ENCODE measurements at places on chromosomes 5 and 9.

DNA sequence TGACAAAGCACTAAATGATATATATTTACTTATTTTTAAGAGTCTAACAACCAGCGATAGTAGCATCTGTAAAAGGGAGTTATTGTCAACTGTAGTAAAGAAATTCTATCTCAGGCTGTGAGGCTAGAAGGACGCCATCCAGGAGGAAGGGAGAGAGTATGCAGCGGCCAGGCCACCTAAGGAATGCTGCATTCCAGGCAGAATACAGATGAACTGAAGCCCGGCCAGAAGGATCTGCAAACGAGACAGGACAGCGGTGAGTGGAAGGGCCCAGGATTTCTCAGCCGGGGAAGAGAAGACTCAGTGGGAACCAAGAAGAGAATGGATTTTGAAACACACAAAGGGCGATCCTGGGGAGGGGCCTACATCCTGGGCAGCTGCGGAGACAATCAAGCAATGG lies 7.4 kb downstream of the RETREG1 start:
- H3K27me3 ChIP-seq = no peaks in the 10 kb centered on the region
- no peak overlapping the region for H3K4me3 ChIP-seq
- H3K27ac ChIP-seq = no peak overlapping the region
- DNase-seq = no peak
- peaks cover 10% of the 10 kb centered on the region for H3K36me3 ChIP-seq
- H3K4me1 ChIP-seq = peaks cover 28% of the 10 kb centered on the region

GRCh38 chr9:87501806-87502205 lies 4.1 kb downstream of the DAPK1 start:
- no peak overlapping the region for H3K27ac ChIP-seq
- no peak overlapping the region for H3K4me3 ChIP-seq
- no peak for DNase-seq
- no peaks in the 10 kb centered on the region for H3K36me3 ChIP-seq

DNA sequence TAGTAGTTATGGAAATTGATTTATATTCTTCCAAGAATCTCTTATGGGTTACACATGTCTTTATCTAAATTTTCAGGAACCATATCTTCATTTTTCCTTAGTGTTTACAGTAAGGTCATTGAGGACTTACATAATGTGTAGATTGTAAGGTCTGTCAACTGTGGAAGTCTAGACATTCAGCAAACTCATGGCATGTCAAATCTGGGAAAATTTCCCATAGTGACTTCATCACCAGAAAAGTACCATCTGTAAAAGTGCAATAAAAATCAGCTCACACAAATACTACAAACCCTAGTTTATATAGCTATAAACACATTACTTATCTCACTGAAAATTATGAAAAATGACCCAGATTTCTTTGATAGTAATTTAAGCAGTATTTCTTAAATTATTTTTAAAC lies 419.4 kb downstream of the MTRR start:
- H3K27ac ChIP-seq = no peak overlapping the region
- H3K27me3 ChIP-seq = no peaks in the 10 kb centered on the region
- H3K36me3 ChIP-seq = no peaks in the 10 kb centered on the region
- no peak overlapping the region for H3K4me3 ChIP-seq
- DNase-seq = no peak
- no peaks in the 10 kb centered on the region for H3K4me1 ChIP-seq

GRCh38 chr9:72656021-72656420 lies 134.6 kb downstream of the TMC1 start:
- H3K36me3 ChIP-seq = no peaks in the 10 kb centered on the region
- no peaks in the 10 kb centered on the region for H3K4me1 ChIP-seq
- peaks cover 19% of the 10 kb centered on the region for H3K27me3 ChIP-seq
- no peak for DNase-seq
- no peak overlapping the region for H3K27ac ChIP-seq

GRCh38 chr5:103138202-103138690 lies 18.1 kb downstream of the PPIP5K2 start:
- peaks cover 9% of the 10 kb centered on the region for H3K4me1 ChIP-seq
- DNase-seq = no peak
- H3K36me3 ChIP-seq = peaks cover 22% of the 10 kb centered on the region
- H3K4me3 ChIP-seq = no peak overlapping the region

GRCh38 chr5:124355928-124356327 lies 390.5 kb downstream of the ZNF608 start:
- H3K4me3 ChIP-seq = no peak overlapping the region
- no peaks in the 10 kb centered on the region for H3K4me1 ChIP-seq
- no peak overlapping the region for H3K27ac ChIP-seq
- no peaks in the 10 kb centered on the region for H3K27me3 ChIP-seq
- DNase-seq = no peak

- no peaks in the 10 kb centered on the region for H3K36me3 ChIP-seq
- no peaks in the 10 kb centered on the region for H3K4me1 ChIP-seq
- no peak overlapping the region for H3K27ac ChIP-seq
- H3K27me3 ChIP-seq = no peaks in the 10 kb centered on the region
- DNase-seq = no peak
- no peak overlapping the region for H3K4me3 ChIP-seq
These were observed 39.9 kb downstream of the ARHGAP26 start for GRCh38 chr5:142810081-142810480.

- no peak overlapping the region for H3K4me3 ChIP-seq
- no peak overlapping the region for H3K27ac ChIP-seq
- peaks cover 51% of the 10 kb centered on the region for H3K4me1 ChIP-seq
- no peak for DNase-seq
- H3K36me3 ChIP-seq = peaks cover 2% of the 10 kb centered on the region
These were observed 99.2 kb downstream of the ARRDC3 start for GRCh38 chr5:91283899-91284298.

DNA sequence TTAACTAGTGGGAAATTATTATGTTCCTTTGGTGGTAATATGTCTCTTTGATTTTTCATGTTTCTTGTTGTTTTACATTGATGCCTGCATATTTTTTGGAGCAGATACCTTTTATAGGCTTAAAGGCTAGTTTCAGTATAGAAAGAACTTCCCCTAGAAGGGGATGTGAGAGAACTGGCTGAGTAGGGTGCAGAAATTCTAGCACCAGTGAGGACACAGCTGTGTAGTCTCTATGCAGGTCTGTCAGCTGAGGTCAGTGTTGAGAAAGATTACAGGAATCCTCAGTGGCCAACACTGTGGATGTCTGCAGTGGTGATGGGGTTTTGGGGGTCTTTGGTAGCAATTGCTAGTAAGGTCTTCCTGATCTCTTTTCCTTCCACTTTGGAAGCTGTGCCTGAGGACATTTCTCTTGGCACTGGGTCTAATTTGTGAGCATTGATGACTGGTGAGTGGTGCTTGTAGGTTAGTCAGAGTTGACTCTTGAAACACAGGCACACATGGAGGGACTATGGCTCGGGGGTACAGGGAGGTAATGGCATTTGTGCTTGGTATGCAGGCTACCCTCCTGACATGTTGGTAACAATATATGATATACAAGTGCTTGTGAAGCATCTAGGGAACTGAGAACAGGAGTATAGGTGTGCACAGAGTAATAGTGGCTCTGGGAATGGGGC lies 221.4 kb downstream of the SPATA31D1 start:
- no peak for DNase-seq
- H3K4me1 ChIP-seq = no peaks in the 10 kb centered on the region
- H3K4me3 ChIP-seq = no peak overlapping the region
- H3K36me3 ChIP-seq = no peaks in the 10 kb centered on the region
- H3K27me3 ChIP-seq = no peaks in the 10 kb centered on the region
- H3K27ac ChIP-seq = no peak overlapping the region

- no peaks in the 10 kb centered on the region for H3K4me1 ChIP-seq
- DNase-seq = no peak
- no peak overlapping the region for H3K4me3 ChIP-seq
- H3K36me3 ChIP-seq = no peaks in the 10 kb centered on the region
These were observed 158.9 kb downstream of the SAXO1 start for GRCh38 chr9:18874069-18874468.

DNA sequence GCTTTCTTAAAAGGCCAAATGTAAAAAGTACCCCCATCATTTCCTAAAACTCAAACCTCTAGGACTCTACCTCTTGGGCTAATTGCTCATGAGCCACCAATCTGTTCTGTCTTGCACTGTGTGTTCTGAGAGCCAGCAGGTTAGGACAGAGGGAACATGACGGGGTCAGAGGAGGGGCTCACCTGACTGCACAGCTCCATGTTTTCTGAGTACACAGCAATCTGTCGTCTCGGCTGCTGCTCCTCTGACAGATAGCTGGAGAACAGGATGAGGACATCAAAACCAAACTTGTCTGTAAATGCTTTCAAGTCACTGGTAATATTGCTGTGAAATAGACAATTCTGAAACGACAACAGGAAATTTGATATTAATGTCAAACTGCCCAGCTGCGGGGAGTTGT lies 50.9 kb upstream of the PCA3 start:
- DNase-seq = no peak
- peaks cover 33% of the 10 kb centered on the region for H3K27me3 ChIP-seq
- peaks cover 4% of the 10 kb centered on the region for H3K4me1 ChIP-seq
- no peaks in the 10 kb centered on the region for H3K36me3 ChIP-seq
- H3K27ac ChIP-seq = no peak overlapping the region

DNA sequence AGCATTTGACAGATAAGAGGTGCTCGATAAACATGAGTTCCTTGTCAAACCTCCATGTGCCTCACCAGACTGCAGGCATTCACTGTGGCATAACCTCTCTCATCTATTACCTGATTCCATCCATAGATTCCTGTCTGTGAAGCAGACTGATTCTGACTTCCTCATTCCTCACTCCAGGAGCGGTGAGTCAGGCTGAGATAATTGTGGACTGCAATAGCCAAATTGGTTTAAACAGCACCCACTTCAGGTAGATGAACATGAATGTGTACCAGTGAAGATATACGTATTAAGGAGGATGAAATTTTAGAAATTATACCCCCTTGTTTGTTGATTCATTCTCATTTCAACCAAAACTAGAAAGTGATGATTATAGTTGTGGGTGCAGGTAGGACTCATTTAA lies 391.2 kb downstream of the HINT1 start:
- no peak overlapping the region for H3K4me3 ChIP-seq
- H3K36me3 ChIP-seq = no peaks in the 10 kb centered on the region
- H3K4me1 ChIP-seq = no peaks in the 10 kb centered on the region
- no peak for DNase-seq
- no peak overlapping the region for H3K27ac ChIP-seq

GRCh38 chr5:172407822-172408221 lies 46.5 kb downstream of the SH3PXD2B start:
- peaks cover 17% of the 10 kb centered on the region for H3K4me1 ChIP-seq
- no peak overlapping the region for H3K4me3 ChIP-seq
- peaks cover 9% of the 10 kb centered on the region for H3K27me3 ChIP-seq
- no peak overlapping the region for H3K27ac ChIP-seq

DNA sequence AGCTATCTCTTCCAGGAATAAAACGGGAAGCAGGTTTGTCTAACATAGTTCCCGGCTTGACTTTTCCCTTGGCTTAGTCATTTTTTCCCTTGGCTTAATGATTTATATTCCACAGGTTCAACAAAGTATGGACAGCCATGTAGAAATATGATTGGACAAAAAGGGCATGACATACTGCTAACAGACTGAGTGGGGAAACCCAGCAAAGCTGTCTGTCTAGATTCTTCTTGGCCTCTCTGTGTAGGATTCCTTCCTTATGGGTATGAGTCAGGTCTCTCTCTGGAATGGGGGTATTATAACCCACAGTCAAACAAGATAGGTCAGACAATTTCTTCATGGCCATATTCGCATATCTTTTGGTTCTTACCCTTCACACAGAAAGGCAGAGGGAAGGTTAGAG lies 5.7 kb upstream of the MTAP start:
- peaks cover 19% of the 10 kb centered on the region for H3K27me3 ChIP-seq
- H3K4me1 ChIP-seq = peaks cover 4% of the 10 kb centered on the region
- H3K27ac ChIP-seq = no peak overlapping the region
- H3K4me3 ChIP-seq = no peak overlapping the region
- DNase-seq = no peak

- no peak overlapping the region for H3K4me3 ChIP-seq
- no peak for DNase-seq
- H3K27me3 ChIP-seq = peaks cover 1% of the 10 kb centered on the region
- no peaks in the 10 kb centered on the region for H3K36me3 ChIP-seq
- H3K27ac ChIP-seq = no peak overlapping the region
These were observed 96.0 kb downstream of the LIX1 start for GRCh38 chr5:97046270-97046982.

DNA sequence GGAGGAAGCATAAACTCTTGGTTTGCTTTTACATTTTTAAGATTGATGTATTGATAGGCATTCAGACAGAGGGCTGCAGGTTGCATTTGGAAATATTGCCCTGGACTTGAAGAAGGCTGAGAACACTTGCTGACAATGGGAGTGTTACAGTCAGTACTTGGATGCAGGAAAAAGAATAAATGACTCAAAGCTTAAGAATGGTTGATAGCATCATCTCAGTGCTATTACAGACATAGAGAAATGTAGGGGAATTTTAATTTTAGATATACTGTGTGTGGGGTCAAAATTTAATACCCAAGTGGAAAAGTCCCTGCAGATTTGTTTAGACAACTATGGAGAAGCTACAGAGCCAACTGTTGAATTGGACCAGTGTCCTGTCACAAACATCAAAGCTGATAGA lies 101.1 kb downstream of the ISL1 start:
- DNase-seq = no peak
- no peak overlapping the region for H3K27ac ChIP-seq
- H3K4me1 ChIP-seq = no peaks in the 10 kb centered on the region
- H3K36me3 ChIP-seq = no peaks in the 10 kb centered on the region
- no peak overlapping the region for H3K4me3 ChIP-seq

GRCh38 chr5:39470811-39471210 lies 46.0 kb upstream of the DAB2 start:
- H3K4me3 ChIP-seq = no peak overlapping the region
- no peak overlapping the region for H3K27ac ChIP-seq
- H3K4me1 ChIP-seq = peaks cover 2% of the 10 kb centered on the region
- DNase-seq = no peak
- H3K36me3 ChIP-seq = no peaks in the 10 kb centered on the region
- H3K27me3 ChIP-seq = peaks cover 7% of the 10 kb centered on the region

GRCh38 chr9:137236238-137236935 lies 4.7 kb upstream of the TUBB4B start:
- H3K27me3 ChIP-seq = peaks cover 8% of the 10 kb centered on the region
- peaks cover 9% of the 10 kb centered on the region for H3K4me1 ChIP-seq
- peak; percentile 93 for DNase-seq
- no peak overlapping the region for H3K27ac ChIP-seq
- peaks cover 4% of the 10 kb centered on the region for H3K36me3 ChIP-seq
- H3K4me3 ChIP-seq = no peak overlapping the region

DNA sequence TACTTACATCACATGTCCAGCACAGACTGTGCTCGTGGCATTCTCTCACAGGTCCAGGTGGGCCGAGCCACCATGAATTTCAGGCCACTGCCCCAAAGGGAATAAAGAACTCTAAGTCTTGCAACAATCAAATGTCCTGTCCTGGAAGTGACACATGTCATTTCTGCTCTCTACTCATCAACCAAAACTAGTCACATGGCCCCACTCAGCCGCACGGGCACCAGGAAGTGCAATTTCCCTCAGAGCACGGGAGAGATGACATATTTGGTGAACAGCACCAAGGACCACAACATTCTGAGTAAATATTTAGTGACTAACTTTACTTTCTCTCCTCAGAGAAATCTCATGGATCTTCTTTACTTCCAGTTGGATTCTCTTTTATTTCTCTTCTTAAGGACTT lies 131.1 kb upstream of the TUT7 start:
- peaks cover 4% of the 10 kb centered on the region for H3K27me3 ChIP-seq
- no peak overlapping the region for H3K4me3 ChIP-seq
- H3K27ac ChIP-seq = no peak overlapping the region
- no peaks in the 10 kb centered on the region for H3K36me3 ChIP-seq

Measured in activated CD4-positive, alpha-beta memory T cell treated with anti-CD3 and anti-CD28 coated beads for 36 hours (primary cell).